Pancreas (tissue), 10 donors: ENCODE measurements at places on chromosomes 7 and 10. TPM values are rescaled to one million over a fixed set of nuclear protein-coding genes. Genes with fewer than 3 reads are reported as not detected.

DNA sequence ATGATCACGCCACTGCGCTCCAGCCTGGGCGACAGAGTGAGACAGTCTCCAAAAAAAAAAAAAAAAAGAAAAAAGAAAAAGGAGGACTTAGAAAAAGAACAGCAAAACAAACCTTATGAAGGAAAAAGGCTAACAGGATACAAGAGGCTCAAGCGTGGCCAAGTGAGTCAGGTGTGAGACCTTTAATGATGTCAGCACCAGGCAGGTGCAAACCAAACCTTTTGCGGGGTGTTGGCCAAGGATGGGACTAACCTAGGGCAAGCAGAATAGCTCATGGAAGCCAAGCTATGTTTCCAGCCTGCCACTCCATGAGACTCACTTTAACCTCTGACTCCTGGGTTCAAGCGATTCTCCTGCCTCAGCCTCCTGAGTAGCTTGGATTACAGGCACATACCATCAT is 11.3 kb upstream of the GNA12 start:
- no peak for DNase-seq

GRCh38 chr10:110007161-110007700 is 553 bp upstream of the ADD3 start:
- DNase-seq, result no peak

GRCh38 chr10:17536221-17536620 is 81.0 kb downstream of the HACD1 start:
- DNase-seq, result no peak

DNA sequence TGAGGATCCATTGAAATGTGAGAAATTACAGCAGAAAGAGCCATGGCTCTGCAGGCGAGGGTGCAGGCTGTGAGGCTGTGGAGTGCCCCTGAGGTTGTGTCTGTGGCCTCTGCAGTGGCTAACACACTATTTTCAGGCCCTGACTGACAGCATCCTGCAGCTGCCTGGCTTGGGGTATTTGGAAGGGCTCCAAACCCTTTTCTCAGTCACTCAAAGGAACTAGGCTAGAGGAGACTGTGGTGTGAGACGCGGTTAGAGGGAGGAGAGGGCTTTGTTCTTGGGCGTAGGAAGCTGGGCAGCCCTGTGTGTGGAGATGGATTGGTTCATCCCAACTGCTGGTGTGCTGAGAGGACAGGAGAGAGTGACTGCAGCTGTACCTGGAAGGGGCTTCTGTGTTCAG is 134.9 kb downstream of the RAMP3 start:
- no peak for DNase-seq

- no peak for DNase-seq
These were observed 18.3 kb downstream of the ATP6V1F start for GRCh38 chr7:128880791-128881457.

- DNase-seq, result no peak
These were observed 39.2 kb upstream of the FZD9 start for GRCh38 chr7:73394422-73394821.

GRCh38 chr10:69071610-69072009 is 16.3 kb upstream of the SRGN start:
- no peak for DNase-seq

DNA sequence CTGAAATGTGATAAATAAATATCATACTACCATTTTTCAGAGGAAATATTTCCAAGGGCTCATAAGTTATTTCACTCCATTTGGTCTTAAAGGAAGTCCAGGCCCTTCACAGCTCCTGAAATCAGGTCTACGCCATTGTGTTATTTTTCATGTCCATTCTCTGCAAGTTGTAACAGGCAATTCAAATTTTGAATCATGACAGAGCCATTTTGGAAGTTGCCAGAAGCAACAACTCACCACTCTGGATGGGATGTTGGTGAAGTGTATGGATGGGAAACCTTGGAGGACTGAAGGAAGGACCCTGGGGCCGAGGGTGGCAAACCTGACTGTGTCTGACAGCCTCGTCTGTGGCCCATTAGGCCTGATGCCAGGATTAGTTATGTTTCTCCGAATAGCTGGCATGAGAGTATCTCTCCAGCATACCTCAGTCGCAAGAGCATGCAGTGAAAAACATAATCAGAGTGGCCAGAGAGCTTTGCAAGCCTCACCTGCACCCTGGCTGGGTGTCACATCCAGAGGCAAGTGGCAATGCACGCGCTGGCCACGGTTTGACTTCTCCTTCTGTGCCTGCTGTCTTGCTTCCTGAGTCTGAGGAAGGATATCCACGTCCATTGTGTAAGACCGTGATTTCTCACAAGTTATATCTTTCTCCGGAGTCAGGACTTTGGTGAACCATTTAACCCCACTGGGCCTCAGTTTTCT is 87.1 kb downstream of the NRP1 start:
- DNase-seq, result no peak

DNA sequence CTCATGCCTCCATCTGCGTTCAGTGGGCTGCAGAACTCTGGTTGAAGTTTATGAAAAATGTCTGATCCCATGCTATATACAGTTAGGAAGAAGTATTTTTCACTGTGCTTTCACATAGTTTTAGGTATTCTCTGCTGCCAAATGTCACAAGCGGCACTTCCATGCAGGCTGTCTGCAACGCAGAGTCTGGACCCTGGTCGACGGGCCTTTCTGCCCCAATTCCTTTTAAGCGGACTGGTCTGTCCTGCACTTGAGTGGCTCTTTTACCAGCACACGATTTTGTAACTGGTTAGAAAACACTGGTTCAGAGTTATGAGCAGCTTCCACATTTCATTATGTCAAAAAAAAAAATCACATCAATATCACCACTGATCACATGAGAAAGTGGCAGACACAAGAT is 143.0 kb downstream of the DIP2C start:
- DNase-seq, result no peak

ADAMTS14 gene
- total RNA-seq, result 0.37 TPM

NPC1L1 gene
- total RNA-seq, result 0.92 TPM

GCK gene
- 2.0 TPM for total RNA-seq

IFIT1B gene
- not detected for total RNA-seq

C7orf57 gene
- total RNA-seq, result not detected

PHYHIPL gene
- 5.9 TPM for total RNA-seq

TYW1B gene
- total RNA-seq, result 1.7 TPM

FGFR2 gene
- total RNA-seq, result 30.3 TPM

EN2 gene
- not detected for total RNA-seq
